A549 treated with CpdA at 1 μM for 4 hours (cell line): ENCODE measurements at places on chromosomes 2 and 18. TPM values are rescaled to one million over a fixed set of nuclear protein-coding genes. Genes with fewer than 3 reads are reported as not detected.

Gene CELF4
- not detected in 5 replicates for total RNA-seq

Gene FLACC1
- total RNA-seq, result 0.10 to 0.58 TPM (median 0.20 TPM) in 3 of 5 replicates, not detected in the others

Gene ASPRV1
- total RNA-seq, result 0.16 to 0.40 TPM (median 0.29 TPM) in 5 replicates

Gene RNPEPL1
- 47.6 to 71.8 TPM (median 65.4 TPM) in 5 replicates for total RNA-seq

Gene GALNT5
- 2.8 to 3.1 TPM (median 2.8 TPM) in 5 replicates for total RNA-seq

Gene STAT4
- total RNA-seq, result 3.2 to 4.5 TPM (median 3.8 TPM) in 5 replicates

Gene CLK1
- 36.0 to 52.1 TPM (median 41.7 TPM) in 5 replicates for total RNA-seq

Gene ROCK1
- total RNA-seq, result 15.2 to 23.7 TPM (median 17.3 TPM) in 5 replicates

Gene PLGLB2
- 0.14 to 0.41 TPM (median 0.29 TPM) in 4 of 5 replicates, not detected in the other for total RNA-seq
